ENCODE measurements at places on chromosomes 4 and X.

- DNase-seq = peak; percentile 71
These were observed 7.7 kb upstream of the ARHGEF38 start for GRCh38 chr4:105544520-105545286.

DNA sequence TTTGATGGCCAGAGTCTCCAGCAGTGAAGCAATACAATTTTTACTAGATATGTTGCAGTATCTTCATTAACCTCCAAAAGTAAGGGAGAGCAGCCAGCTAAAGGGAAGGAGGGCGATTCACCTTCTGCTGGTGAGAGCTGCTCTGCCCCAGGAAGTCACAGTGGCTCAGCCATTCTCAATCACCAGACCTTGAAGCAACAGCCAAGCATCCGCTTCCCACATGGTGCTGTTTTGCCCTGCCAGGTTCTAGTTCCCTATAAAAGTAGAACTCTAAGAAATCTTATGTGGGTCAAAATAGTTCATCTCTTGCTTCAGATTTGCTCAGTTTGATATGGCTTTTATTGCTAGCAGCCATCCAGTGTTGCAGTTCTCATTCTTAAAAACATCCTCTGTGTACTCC lies 166.8 kb downstream of the STIM2 start:
- no peak for DNase-seq

DNA sequence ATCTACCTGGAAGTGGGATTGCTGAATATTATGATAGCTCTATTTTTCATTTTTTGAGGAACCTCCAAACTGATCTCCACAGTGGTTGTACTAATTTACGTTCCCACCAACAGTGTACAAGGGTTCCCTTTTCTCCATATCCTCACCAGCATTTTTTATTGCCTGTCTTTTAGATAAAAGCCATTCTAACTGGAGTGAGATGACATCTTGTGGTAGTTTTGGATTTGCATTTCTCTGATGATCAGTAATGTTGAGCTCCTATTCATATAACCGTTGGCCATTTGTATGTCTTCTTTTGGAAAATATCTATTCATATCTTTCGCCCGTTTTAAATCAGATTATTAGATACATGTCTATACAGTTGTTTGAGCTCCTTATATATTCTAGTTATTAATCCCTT lies 101.8 kb downstream of the RASGEF1B start:
- no peak for DNase-seq

DNA sequence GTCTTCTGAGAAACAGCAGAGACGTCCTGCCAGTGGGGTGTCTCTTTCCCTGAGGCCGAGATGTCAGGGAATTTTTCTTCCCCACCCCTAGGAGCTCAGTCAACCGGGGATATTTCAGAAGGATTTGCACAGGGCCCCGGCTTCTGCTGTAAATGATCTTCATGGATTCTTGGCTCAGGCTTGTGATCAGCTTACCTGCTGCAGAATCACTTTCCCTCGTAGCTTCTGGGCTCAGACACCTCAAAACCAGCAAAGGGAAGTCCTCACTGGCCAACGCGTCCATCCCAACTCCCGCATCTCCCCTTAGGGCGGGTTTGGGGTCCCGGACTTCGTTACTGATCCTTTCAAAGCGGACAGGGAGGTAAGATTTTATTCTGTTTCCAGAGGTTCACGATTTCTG lies 212.7 kb downstream of the SHOX start:
- DNase-seq = no peak

- no peak for DNase-seq
These were observed 118.4 kb downstream of the COL25A1 start for GRCh38 chr4:109183931-109184490.

- DNase-seq = no peak
These were observed 12.3 kb upstream of the INPP4B start for GRCh38 chr4:142858446-142858845.

DNA sequence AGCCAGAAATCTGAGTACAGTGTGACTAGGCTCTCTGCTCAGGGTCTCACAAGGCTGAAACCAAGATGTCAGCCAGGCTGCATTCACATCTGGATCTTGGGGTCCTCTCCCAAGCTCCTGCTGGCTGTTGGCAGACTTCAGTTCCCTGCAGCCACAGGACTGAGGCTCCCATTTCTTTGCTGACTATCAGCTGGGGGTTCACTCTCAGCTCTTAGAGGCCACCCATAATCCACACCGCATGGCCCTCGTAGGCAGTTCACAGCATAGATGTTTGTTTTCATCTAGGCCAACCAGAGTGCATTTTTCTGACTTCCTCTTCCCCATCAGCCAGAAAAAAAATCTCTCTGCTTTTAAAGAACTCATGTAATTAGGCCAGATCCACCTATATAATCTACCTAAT lies 8.2 kb upstream of the WDR44 start:
- no peak for DNase-seq

GRCh38 chr4:33959519-33959918 lies 2284.8 kb downstream of the ARAP2 start:
- no peak for DNase-seq

DNA sequence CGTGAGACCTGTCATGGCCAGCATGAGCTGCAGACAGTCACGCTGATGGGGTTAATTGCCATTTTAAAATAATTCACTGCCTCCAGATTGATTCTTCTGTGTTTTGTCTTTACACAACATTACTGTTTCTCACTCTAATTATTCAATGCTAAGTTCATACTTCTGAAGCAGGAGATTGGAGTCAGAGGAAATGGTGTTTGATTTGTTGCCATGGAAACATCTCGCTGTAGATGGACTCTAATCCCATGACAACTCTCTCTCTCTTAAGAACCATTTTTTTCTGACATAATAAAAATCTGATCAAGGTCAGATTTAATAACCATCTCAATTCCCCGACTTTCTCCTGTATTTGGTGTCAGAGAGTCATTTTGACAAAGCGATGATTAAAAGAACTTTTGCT lies 209.0 kb downstream of the IDS start:
- DNase-seq = no peak

- DNase-seq = no peak
These were observed 23.3 kb upstream of the SORBS2 start for GRCh38 chr4:185835336-185835735.

GRCh38 chr4:81723927-81724587 lies 252.3 kb upstream of the RASGEF1B start:
- DNase-seq = no peak

DNA sequence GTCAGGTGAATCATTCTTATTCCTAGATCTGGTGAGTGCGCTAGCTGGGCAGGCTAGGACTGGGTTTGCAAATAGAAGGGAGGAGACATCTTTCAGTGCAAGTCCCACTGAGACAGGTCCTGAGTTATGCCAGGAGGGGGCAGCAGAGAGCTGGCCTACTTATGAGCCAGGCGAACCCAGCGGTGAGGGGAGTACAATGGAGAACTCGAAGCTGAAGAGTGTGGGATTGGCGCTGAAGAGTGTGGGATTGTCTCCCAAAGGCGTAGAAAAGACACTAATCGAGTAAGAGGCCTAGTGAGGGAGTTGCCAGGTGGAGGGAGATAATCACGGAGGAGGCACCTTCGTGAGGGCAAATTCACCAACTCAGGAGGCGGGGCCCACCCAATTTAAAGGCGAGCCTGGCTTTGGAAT lies 91.7 kb upstream of the CXorf66 start:
- DNase-seq = peak; percentile 59

DNA sequence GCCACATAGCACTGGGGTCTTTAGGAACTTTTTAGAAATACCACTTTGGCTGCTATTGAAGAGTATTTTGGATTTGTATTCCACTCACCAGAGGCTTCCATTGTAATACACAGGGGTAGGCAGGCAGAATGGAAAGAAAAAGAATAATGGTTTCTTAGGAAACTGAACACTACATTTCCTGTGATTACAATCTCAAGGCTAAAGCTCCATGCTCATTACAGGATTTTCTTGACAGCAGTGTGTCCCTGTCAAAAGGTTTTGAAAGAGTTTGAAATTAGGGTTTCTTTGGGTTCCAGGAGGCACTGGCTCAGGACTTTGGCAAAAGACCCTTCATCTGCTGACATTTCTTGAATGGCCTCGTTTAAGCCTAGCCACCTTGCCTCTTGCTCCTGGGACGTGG lies 74.8 kb upstream of the STIM2 start:
- DNase-seq = no peak

- DNase-seq = no peak
These were observed 29.9 kb upstream of the MSANTD1 start for GRCh38 chr4:3218824-3219760.

DNA sequence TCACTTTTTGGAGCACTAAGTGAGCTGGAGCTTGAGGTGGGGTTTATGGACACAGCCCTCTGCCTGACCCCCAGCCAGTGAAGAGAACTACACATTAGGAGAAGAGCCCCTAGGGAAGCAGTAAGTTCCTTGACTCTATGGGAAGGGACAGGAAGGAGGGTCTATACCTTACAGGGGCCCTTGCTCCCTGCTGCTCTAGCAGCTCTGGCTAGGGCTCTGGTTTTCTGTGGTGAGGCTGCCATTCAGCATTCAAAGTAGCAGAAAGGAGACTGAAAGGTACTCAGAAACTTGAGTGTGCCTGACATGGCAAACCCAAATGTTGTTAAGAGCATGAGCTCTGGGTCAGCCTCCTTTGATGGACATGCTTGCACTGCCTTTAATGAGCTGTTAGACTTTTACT lies 144.0 kb upstream of the KIT start:
- no peak for DNase-seq

GRCh38 chrX:118126286-118126685 lies 9.7 kb upstream of the KLHL13 start:
- no peak for DNase-seq

- DNase-seq = no peak
These were observed 53.0 kb downstream of the C4orf50 start for GRCh38 chr4:5965225-5965624.

GRCh38 chrX:85107407-85107806 lies 103.7 kb downstream of the APOOL start:
- no peak for DNase-seq

DNA sequence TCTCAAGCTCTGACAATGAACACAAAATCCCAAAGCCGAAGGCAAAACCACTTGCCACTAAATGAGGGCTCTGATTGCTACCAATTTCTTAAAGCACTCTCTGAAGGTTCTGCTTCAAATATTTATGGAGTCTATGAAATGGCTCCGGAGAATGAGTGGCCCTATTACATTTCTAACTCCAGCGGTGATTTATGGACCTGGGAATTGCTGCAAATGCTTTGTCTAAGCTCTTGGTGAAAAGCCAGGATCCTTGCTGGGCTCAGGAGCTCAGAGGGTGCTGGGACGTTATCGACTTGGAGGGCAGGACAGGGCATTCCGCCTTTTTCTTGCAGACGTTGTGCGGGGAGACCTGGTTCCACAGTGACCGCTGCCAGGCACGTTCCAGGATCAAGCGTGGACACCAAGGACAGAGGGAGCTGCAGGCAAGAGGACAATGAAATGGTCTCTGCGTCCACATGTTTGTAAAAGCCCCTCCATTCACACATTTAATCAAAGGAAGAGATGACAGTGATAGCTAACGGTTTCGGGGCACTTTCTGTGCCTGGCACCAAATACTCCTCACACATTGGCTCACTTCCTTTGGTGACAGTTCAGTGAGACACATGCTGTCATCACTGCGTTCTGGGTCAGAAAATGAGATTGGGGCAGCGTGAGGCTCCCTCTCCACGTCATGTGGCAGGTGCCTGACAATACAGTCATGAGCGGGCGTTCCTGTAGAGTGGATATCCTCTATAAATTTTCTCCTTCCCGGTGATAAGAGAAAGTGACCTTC lies 58.8 kb downstream of the C4orf50 start:
- no peak for DNase-seq

GRCh38 chr4:135838889-135839288 lies 1637.3 kb upstream of the PABPC4L start:
- DNase-seq = no peak

DNA sequence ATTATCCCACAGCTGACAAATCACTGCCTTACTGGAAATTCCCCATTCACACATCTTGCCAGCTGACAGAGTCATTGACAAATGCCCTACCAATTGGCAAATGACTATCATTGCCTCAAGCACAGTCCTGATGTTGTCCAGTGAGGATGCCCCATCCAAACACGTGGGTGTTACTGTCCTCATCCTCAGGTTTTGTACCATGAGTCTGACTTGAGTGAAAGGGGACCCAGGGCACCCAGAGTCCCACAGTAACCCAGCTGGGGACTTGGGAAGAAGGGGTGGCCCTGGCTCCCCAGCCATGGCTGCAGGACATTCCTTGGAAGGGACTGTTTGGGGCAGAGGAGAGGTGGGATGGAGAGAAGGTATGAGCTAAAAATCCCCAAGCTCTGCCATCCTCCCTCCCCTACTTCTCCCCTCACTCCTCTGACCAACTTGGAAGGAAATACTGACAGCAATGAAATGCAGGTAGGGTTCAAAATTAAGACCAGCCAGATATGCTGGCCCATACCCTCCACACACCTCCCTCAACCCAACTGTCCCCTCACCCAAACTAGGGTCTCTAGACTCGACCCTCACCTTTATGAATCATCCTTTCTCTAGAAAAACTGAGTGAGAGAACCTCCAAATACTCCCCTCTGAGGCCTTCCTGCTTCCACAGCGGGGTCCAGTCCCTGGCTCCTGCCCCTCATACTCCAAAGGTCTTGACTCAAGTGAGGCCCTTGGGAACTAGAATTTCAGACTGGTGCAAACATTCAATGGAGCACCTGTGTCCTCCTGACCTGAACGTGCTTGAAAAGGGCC lies 5.1 kb downstream of the TIMP1 start:
- no peak for DNase-seq

- DNase-seq = no peak
These were observed 17.8 kb upstream of the TENM3 start for GRCh38 chr4:182225257-182225852.

DNA sequence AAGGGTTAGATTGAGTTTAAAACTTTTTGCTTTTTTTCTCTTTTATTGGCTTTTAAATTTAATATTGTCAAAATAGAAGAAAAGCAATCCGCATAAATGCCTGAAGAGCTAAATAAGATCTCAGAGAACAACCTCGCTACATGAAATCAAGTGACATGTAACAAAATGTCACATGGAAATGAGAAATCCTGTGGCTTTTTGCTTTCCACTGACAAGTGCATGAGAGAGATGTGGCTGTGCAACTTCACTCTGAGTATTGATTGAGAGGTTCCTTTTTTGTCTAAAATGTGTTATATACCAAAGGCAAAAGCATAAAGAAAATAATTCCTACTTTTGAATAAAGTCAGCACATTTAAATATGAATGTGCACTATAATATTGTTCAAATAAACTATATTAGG lies 263.5 kb downstream of the MAPK10 start:
- DNase-seq = no peak

- DNase-seq = peak; percentile 62
These were observed 29.8 kb upstream of the TMEM150C start for GRCh38 chr4:82591592-82591991.

GRCh38 chrX:40173143-40174000 lies 75.6 kb upstream of the BCOR start:
- no peak for DNase-seq

DNA sequence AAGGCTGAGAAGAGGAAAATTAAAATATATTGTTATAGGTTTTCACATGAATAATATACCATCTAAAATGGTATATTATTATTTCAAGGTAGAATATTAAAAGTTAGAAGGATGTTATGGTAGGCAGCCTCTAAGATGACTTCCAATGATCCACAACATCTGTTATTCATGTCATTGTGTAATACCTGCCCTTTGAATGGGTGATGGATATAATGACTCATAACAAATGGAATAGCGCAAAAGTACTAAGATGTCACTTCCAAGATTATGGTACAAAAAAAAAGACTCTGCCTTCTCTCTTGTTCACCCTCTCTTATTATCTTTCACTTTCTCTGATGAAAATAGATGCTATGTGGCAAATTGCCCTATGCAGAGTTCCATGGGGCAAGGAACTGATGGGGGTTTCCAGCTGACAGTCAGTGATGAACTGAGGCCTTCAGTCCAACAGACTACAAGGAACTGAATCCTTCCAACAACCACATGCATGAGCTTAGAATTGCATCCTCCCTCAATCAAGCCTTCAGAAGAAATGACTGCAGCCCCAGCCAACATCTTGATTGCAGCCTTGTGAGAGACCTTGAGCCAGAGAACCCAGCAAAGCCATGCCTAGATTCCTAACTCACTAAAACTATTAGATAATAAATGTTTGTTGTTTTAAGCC lies 57.7 kb downstream of the HS6ST2 start:
- no peak for DNase-seq

Measured in NCI-H1417 (cell line).